ENCODE measurements at places on chromosomes 13 and 19.

DNA sequence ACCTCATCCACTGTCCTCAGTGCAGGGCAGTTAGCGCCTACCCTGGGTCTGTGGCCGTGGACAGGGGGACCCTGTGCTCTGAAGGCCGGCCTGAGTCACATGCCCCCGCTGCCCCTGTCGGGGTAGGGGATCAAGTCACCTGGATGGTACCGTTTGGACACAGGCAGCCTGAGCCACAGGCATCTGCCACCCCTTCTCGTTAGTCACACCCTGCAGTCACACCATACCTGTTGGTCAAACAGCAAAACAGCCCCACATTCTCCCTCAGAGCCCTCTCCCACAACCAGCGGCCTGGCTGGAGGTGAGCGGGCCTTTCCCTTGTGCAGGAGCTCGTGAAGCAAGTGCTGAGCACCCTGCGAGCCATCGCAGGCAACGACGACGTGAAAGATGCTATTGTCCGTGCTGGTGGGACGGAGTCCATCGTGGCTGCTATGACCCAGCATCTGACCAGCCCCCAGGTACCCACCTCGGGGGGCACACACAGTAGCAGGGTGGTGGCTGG, 8.8 kb upstream of the SLC25A42 start:
- DNase-seq, result no peak

DNA sequence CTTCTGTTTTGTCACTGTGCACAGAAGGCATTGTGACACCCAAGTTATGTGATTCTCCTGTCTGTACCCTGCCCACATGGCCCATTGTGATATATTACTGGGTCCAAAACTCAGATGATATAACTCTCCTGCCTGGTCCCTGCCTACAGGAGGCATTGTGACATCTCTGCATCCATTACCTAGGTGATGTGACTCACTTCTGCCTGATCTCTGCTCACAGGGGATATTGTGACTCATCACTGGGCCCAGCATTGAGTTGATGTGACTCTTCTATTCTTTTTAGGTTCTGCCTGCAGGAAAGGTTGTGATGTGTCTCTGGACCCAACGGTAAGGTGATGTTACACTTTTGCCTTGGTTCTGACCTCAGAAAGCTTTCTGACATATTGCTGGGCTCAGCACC, 67.9 kb upstream of the ZNF724 start:
- DNase-seq, result no peak

DNA sequence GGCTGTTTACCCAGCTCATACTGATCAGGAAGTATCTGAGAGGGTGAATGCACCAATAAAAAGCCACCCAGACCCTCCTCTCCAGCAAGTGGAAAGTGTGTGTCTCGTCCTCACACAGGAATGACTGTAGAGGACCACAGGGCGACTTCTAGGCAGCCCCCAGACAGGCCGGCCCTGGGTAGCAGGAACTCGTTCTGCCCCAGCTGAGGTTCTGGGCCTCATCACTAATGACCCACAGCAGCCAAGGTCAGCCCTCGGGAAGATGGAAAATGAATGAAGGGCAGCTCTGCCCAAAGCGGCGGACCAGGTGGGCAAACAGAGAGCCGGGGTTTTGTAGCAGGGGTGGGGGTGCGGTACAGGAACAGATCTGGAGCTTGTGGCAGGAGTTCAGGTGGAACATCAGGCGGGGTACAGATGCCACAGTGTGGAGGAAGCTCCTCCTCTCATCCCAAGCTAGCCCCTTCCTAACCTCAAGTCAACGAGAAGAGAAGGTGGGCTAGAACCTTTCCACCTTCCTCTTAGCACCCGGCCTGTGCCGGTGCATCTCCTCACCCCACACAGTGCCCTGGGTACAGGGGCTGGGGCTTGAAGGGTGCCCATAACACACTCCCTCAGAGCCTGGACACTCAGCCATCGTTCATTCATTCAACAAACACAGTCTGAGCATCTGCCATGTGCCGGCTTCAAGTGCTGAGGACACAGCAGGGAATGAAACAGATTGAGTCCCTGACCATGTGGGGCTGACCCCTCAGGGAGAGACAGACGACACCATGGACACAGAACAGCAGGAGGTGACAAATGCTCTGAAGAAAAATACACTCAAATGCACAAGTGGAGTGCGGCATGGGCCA, 36.2 kb downstream of the RFX2 start:
- DNase-seq, result no peak

GRCh38 chr13:55038230-55038629, 2009.6 kb downstream of the OLFM4 start:
- no peak for DNase-seq

- DNase-seq, result no peak
Observed at GRCh38 chr13:48242677-48243076, 9.7 kb downstream of the ITM2B start.

DNA sequence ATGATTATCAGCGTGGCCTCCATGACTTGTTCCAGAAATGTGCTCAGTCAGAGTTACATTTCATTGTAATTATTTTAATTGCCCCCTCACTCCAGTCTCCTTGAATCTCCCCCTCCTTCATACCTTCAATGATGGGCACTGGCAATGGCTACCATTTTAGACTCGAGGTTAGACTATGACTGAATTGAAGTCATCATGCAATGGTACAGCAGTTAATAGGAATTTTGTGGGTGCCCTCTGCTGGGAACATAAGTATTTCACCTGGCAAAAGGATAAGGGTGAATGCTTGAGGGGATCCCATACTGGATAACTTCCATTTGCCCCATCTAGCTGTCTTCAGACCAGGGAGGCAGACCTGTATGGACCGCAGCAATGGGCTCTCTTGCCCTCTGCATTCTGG, 32.2 kb upstream of the USP12 start:
- DNase-seq, result no peak

- DNase-seq, result no peak
Observed at GRCh38 chr19:41657157-41657556, 30.3 kb upstream of the CEACAM4 start.

DNA sequence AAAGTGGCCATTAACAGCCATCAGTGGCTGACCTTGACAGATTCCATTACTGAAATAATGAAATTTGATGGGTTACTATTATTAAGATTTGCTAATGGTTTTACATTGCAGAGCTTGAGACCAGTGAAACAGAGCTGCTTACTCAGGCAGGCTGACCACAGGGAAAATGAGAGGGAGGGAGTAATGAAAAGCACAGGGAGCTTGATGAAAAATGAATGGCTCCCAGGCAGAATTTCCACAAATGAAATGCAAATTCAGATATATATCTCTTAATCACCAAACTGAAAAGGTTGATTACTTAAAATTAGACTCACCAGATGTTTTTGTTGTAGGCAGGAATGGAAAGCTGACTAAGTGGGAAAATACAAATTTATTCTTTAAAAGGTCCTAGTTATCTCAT, 36.1 kb downstream of the HTR2A start:
- DNase-seq, result no peak

Measured in activated T-cell treated with anti-CD3 and anti-CD28 coated beads for 48 hours (primary cell).